ENCODE measurements at places on chromosomes 6 and 20.

DNA sequence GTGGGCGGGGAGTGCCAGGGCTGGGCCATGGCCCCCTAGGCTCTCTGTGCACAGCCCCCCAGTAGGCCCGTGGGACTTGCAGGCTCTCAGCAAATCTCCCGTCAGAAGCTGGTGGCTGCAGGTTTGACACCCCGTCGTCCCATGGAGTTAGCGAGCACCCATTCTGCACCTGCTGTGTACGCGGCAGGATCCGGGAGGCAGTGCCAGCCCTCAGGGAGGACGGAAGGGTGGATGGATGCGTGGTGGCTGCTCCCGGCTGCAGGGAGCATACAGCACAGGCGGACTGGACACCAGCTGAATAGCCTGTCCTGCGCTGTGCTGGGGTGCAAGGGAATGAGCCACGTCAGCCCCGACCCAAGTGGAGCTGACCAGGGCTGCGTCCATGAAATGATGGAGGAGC is 32.4 kb upstream of the CHRNA4 start:
- no peak for DNase-seq

DNA sequence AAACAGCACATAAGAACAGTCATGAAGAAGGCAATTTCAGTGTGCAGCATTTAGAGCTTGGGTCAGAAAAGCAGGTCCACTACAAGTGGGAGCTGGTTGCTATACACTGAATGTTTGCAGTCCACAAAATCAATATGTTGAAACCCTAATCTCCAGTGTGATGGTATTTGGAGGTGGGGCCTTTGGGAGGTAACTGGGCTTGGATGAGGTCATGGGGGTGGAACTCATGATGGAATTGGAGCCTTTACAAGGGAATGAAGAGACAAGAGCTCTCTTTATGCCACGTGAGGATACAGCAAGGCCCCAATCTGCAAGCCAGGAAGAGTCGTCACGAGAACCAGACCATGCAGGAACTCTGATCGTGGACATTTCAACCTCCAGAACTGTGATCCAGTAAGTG is 216.7 kb upstream of the SLC35B3 start:
- no peak for DNase-seq

DNA sequence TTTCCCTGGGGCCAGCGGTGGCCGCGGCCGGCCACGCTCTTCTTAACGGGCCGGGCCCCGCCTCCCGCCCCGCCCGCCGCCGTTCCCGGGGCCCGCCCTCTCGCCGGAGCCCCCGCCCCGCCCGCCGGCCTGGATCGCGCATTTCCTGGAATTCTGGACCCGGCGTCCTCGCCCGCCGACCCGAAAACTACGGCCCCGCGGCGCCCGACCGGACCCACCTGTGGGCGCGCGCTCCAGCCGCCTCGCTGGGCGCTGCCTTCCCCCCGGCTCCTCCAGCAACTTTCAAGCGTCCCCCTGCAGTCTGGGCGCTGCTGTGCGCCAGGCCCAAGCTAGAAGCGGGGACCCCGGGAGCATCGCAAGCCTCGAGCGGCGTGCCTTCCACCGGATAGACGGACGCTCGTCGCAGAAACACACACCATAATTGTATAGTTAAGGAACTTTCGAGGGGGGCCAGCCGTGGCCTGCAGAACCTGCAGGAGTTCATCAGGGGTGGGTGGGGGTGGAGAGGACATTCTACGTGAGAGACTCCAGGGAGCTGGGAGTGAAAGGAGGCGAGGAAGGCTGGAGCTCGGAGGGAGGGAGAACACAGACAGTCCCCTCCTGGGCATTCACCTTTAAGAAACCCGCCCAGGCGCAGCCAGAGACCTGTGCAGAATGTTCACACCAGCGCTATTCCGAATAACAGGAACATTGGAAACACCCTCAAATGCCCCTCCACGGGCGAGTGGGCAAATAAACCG is at the start of gene ADA:
ADA (minus strand) TSS at position 16 of the 740 bp plus-strand sequence. CDS start 92 bp downstream, outside the sequence.
- peak; percentile 41 for DNase-seq

- no peak for DNase-seq
Observed at GRCh38 chr6:149691201-149691600, 26.7 kb downstream of the LATS1 start.

GRCh38 chr6:20927130-20927860 is 393.0 kb downstream of the CDKAL1 start:
- no peak for DNase-seq

GRCh38 chr20:313948-314347 is 11.4 kb upstream of the SOX12 start:
- DNase-seq = peak; percentile 70

- DNase-seq = no peak
Observed at GRCh38 chr6:79801362-79801761, 146.0 kb downstream of the ELOVL4 start.

DNA sequence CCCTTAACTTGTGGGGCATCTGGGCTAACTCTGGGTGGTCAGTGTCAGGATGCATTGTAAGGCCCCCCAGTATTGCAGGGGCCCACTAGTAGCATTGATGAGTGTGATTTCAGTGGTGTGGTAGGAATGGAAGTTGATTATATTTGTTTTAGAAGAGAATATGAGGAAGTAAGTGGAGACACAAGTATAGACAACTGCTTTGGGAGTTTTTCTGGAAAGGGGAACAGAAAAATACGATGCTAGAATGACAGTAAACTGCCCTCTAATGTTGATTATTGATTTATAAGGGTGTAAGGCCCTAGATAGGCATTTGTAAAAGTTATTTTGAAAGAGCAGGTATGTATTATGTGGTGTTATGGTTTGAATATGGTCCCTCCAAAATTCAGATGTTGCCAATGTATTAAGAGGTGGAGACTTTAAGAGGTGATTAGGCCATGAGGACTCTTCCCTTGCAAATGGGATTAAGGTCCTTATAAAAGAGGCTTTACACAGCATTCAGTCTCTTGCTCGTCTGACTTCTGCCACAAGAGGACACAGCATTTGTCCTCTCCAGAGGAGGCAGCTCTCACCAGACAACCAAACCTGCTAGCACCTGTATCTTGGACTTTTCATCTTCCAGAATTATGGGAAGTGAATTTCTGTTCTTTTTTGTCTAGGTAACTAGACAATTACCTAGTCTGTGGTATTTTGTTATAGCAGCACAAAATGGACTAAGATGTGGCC is 135.9 kb upstream of the DTNBP1 start:
- no peak for DNase-seq

- no peak for DNase-seq
Observed at GRCh38 chr6:10402648-10403311, 12.1 kb downstream of the TFAP2A start.

GRCh38 chr6:164398647-164399046 is 910.8 kb downstream of the C6orf118 start:
- no peak for DNase-seq

DNA sequence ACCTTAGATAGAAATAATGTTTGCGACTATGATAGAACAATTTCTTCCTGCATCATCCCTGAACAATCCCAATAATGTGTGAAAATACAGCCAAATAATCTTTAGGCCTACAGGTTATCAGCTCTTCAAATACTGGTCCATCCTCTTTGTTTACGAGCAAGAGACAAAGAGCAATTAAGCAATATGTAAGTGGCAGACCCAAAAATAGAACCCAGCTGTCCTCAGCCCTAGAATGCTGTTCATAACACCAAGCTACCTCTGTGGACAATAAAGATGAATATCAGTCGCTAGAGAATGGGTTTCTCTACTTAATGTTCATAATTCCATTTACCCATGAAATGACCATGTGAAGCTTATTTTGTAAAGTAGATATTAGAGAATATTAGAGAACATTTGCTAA is 28.4 kb upstream of the OSTM1 start:
- no peak for DNase-seq

DNA sequence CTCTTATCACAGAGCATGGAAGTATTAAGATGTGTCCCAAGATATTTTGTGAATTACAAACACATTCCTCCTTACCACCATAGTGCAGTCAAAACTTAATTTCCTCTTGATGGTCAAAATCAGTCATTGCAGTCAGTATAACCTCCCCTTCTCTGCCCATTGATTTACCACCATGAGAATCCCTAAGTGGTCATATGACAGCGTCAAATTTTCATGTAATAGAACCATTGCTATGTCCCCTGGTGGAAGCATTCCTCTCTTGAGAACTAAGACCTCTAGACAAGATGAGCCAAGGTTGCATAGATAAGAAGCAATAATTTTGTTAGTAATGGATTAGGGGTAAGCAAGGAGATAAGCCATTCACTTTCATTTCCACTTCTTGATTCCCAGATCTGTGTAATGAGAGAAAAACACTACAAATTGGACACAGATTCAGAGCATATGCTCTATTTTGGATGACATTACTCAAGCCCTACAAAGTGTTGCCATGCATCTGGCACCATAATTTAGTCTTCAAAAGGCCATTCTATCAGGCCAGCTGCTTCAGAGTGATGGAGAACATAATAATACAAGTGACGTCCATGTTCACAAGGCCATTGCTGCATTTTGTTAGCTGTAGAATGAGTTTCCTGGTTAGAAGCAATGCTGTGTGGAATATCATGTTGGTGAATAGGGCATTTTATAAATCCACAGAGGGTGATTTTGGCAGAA is 49.6 kb upstream of the PDE7B start:
- DNase-seq = no peak

DNA sequence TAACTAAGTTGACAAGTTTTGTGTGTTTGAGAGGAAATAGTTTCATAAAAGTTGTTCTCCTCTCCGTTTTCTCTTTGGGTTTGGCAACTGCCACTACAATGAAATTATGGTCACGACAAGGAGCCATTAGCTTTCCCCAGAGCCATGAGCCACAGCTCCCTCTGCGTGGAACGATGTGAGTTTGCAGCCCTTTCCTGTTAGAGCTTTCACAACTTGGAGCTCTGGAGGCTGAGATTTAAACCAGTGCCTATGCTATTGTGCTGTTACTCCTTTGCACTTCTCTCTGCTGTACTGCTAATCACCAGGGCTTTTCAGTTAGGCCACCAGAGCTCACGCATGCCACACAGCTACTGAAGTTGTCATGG is 29.3 kb upstream of the TXNDC5 start:
- DNase-seq = no peak

DNA sequence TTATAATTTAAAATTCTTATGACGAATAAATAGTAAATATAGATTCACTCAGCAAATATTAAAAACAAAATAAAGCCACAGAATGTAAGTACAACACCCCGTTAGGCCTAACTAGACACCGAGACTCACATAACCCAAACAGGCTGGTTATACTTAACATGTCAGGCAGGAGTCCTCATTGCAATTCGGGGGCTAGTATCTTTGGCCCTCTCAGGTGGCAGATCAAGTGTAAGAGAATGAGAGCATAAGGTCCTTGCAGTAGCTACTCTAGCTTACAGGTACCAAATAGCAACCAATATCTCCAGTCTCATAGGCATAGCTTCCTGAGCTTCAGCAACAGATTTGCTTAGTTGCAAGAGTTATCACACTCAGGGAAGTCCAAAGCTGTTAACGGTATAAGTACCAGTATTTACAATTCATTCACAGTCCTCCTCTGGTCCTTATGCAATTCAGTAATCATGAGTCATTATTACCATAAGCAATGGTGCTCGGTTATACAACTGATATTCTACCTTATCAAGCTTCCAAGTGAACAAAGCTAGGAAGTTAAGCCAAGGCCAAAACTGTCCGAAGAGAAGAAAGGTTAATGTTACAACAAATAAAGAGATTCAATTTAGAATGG is 20.1 kb downstream of the REV3L start:
- peak; percentile 87 for DNase-seq

GRCh38 chr6:150755042-150755441 is 110.5 kb upstream of the MTHFD1L start:
- no peak for DNase-seq

GRCh38 chr6:98467902-98468301 is 366.5 kb upstream of the POU3F2 start:
- DNase-seq = no peak

DNA sequence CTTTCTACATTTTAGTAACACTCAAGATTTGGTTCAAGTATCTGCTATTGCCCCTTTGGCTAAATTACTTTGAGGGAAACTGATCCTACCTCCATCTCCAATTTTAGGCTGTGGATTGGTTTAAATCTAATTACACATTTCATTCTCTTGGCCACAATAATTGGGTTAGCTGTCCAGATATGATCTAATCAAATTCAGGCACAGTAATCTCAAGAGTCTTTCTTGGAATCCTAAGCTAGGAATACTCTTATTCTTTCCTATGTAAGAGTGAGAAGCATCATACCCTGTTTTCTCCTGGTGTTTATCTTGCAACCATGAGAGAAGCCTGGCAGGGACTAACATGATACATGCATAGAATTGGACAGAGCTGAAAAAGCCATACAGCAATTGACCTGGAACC is 300.4 kb upstream of the MARCKS start:
- DNase-seq = no peak

- DNase-seq = no peak
Observed at GRCh38 chr6:129269076-129269475, 386.1 kb downstream of the LAMA2 start.

DNA sequence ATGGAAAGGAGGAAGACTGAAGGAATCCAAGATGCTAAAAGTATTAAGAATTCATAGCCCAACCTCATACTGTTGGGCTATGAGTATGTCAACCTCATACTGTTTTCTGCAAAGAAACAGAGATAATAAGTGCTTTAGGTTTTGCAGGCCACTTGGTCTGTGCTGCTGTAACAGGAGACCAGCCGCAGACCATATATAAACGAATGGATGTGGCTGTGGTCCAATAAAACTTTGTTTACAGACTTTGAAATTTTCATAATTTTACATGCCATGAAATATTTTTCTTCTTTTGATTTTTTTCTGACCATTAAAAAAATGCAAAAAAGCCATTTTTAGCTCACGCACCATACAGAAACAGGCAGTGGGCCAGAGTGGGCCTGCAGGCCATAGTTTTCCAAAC is 13.7 kb upstream of the THBD start:
- DNase-seq = no peak

DNA sequence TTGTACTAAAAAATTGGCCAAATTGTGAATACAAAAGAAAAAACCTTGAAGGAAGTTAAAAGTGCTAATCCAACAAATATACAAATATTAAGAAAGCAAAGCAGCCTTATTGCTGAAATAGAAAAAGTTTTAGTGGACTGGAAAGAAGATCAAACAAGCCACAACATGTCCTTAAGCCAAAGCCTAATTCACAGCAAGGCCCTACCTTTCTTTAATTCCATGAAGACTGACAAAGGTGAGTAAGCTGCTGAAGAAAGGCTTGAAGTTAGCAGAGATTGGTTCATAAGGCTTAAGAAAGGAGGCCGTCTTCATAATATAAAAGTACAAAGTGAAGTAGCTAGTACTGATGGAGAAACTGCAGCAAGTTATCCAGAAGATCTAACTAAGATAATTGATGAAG is 53.5 kb downstream of the TINAG start:
- DNase-seq = no peak

GRCh38 chr6:209432-210103 is 82.7 kb upstream of the DUSP22 start:
- DNase-seq = no peak

- DNase-seq = no peak
Observed at GRCh38 chr20:58901488-58902402, 49.2 kb downstream of the GNAS start.

- DNase-seq = no peak
Observed at GRCh38 chr6:29336269-29336668, 32.4 kb downstream of the OR5V1 start.

- DNase-seq = peak; percentile 57
Observed at GRCh38 chr6:5752391-5752680, 254.4 kb downstream of the NRN1 start.

GRCh38 chr6:91476000-91476399 is 889.1 kb upstream of the MAP3K7 start:
- peak; percentile 22 for DNase-seq

GRCh38 chr20:52060794-52061714 is 130.5 kb downstream of the ZFP64 start:
- DNase-seq = peak; percentile 61
